ENCODE measurements at places on chromosomes 12 and 14.

- no peak for DNase-seq
Measured at GRCh38 chr12:118374909-118375308, 1.4 kb upstream of the SUDS3 start.

GRCh38 chr12:25477217-25477616 is 75.9 kb downstream of the LMNTD1 start:
- DNase-seq, result no peak

- no peak for DNase-seq
Measured at GRCh38 chr12:57796996-57797395, 14.4 kb downstream of the TSFM start.

GRCh38 chr12:19783547-19784444 is 344.5 kb downstream of the AEBP2 start:
- DNase-seq, result no peak
